ENCODE measurements at places on chromosomes 5 and 9.

- DNase-seq, result no peak
Measured at GRCh38 chr5:118604106-118604505, 384.2 kb downstream of the DTWD2 start.

DNA sequence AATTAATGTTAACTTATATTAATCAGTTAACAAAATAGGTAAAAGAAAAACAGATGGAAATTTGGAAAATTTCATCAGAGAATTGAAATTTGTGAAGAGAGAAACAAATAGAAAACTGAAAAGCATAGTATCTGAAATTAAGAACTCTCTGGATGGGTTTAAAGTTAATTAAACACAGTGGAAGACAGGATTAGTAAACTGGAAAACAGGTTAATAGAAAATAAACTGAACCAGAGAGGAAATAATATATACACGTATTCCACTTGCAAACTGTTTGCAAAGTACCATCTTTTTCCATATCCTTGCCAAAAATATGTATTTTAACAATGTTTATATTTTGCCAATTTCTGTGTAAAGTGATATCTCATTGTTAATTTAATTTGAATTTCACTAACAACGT, 257.5 kb downstream of the CD180 start:
- no peak for DNase-seq

GRCh38 chr9:86804011-86804410, 143.3 kb downstream of the GAS1 start:
- DNase-seq, result no peak

DNA sequence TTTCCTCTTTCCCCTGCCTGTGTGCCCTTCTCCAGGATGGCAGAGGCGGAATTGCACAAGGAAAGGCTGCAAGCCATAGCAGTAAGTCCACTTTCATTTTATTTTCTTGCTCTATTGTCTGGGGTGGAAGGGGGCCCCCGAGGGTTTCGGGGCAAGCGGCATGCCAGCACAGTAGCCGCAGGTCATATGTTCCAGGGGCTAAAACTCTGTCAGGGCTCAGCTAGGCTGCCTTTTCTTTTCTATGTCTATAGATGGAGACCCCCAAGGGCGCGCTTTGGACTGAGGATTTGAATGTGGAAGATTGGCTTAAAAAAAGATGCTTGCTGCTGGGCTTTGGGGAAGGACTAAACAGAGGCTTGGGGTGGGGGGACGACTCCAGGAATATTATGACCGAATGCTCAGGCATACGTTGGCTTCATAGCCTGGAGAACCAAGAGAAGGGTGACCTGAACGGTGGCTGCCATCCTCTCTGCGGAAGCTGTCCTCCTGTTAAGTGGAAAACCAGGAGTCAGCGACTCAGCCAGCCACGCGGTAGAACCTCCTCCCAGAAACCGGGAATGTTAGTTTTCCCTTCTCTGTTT, 545 bp downstream of the PALM2AKAP2 start:
- DNase-seq, result no peak

GRCh38 chr9:124300312-124300711, 42.6 kb downstream of the NEK6 start:
- DNase-seq, result no peak

DNA sequence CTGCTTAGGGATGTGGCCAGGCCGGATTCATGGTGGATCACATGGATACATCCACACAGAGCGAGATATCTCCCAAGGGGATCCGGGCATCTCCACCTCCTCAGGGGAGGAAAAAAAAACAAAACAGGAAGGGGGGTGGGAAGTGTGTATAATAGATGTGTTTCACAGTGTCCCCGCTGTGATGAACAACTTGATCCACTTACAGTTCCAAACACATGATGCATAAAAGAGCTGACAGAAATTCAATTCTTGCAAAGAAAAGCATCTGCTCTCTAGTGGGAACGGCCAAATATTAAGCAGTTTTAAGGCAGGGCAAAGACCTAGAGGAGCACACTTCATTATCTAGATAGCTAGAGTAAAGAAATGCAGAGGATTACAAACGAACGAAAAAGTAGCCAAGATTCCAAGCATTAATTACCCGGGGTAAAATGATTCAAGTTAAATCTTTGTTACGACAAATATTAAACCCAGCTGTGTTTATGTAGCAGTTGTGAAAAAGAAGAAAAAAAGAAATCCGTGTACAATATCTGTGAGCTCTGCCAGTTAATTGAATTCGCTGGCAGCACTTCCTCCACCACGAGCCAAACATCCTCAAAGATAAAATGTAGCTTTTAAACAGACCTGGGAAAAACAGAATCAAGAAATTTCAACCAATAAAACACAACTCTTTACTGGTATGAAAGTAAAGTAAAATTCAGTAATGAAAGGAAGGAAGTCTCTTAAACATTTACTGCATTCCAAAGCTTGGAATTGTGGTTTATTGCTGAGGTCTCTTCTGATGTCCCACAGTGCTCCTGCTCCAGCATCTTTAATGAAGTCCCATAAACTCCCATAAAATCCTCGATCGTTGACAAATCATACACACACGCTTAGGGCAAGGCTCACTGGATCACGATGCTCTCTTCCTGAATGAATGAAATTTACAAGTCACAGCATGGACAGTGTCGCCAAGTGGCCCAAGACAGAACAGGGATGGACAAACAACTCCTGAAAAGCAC, 213.0 kb downstream of the CRB2 start:
- no peak for DNase-seq

GRCh38 chr5:177357459-177358351, at the start of gene RGS14:
RGS14 (plus strand) TSS chr5:177357924; CDS start chr5:177358025, 101 bp downstream.
- DNase-seq, result no peak

DNA sequence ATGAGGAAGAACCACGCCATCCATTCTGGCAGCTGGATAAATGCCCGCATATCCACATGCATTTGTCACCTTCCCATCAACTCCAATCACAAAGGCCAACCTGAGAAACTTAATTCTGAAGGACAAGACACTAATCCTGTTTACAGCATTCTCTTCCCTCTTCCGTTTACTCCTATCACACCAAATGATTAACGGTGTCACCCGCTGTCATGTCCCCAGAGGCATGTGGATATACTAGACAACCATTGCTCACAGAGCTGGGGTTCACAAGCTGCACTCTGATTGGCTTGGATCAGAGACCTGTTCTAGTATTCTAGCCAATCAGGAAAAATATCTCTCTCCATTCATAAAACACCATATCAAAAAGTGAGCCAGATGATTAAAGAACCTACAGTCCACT, 3.6 kb downstream of the MACROH2A1 start:
- DNase-seq, result no peak

DNA sequence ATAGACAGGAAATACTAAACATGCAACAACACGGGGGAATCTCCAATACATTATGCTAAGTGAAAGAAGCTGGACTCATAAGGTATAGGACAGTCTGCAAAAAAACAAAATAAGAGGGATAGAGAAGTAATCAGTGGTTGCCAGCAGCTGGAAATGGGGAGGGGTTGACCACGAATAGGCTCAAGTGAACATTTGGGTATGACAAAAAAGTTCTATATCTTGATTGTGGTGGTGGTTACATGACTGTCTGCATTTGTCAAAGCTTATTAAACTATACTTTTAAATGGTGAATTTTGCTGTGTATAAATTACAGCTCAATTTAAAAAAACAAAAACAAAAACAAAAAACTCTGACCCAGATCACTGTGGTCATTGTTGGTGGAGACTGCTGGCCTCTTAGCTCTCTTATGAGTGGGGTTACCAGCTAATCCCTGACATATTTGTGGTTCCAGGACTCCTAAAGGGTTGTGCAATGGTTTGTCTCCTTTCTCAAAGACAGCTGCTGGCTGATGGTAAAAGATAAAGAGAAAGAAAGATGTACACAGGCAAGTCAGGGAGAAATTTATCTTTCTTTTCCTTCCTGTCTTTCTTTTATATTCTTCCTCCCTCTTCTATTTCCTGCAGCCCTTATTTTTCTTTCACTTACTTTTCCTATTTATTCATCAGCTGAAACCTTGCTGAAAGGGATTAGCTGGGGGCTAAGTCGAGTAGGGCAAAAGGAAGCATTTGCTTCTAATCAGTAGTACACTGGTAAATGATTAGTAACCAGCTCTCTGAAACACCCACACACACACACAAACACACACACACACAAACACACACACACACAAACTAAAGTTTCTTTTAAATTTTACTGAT, 42.6 kb upstream of the APC start:
- no peak for DNase-seq

GRCh38 chr5:149400304-149400703, 21.2 kb upstream of the IL17B start:
- no peak for DNase-seq

GRCh38 chr5:81350507-81350906, 43.4 kb downstream of the ACOT12 start:
- DNase-seq, result no peak
